H4 (cell line): ENCODE measurements at places on chromosomes 13 and 19. TPM values are rescaled to one million over a fixed set of nuclear protein-coding genes. Genes with fewer than 3 reads are reported as not detected.
A peak's percentile ranks its signal among the peaks of the same experiment; 100 is the strongest.

DNA sequence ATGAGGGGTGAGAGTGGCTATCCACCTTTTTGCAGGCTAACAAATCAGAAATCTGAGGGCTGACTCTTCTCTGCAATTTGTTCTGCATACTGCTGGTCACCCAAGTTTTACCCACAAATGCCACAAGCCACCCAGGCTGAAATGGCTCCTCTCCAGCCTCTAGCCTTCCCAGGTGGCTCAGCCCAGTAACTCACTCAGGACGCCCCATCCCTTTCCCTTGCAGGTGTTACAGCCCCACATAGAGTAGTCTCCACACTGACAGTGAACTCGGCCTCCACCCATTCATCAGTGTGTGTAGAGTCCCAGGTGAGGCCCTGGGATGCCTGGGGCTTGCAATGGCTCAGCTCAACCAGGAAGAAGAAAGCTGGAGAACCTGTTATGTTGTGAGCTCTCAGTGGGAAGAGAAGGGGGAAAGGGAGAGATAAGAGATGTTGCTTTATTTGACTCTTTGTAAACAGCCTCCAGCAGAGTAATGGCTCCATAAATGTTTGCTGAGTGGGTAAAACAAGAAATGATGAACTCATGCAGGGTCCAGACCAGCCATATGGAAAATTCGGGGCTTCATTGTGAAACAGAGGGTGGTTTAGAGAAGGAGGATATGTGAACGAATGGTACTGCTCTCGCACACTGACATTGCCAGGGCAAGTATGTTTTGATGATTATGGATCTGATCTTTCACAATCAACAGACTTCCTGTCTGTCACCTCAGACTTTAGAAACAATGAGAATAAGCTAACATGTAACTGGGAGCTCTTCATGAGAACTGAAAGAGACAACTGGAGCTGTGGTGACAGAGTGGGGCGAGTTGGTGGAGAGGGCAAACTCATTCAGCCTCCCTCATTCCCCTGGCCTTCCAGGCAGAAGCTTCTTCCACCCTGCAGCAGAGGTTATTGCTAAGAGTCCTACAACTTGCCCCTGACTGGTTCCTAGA is 74.2 kb upstream of the RFC3 start:
- DNase-seq: no peak

DNA sequence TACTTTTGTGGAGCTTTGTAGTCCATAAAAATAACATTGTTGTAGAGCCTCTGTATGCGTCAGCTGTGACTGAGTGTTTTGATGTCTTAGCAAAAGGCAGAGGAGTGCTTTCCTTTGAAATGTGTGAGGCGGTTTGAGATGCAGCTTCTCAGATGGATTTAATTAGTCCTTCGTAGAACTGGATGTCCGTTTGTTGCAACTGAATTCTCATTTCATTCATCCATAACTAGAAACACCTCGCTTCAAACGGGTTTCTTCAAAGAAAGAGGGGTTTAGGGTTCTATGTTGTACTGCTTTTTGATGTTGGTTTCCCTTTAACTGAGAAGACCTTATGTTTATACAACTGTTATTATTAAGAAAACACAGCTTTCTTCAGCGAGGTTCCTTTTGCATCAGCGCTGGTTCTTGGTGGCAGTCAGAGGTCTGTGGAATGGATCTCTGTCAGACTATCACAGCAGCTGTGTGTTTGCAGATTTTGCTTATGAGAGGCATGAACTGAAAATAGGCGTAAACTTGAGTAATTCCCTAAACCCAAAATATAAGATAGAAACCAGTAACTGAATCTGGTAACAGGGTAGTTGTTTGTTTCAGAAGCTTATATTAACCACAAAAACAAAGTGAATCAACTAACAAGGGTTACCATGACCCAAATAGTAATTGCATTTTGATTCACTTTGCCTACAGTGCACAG is 194.4 kb downstream of the GGACT start:
- peak; percentile 29 for DNase-seq

GRCh38 chr19:29845574-29846176 is 33.9 kb downstream of the CCNE1 start:
- DNase-seq: no peak

DNA sequence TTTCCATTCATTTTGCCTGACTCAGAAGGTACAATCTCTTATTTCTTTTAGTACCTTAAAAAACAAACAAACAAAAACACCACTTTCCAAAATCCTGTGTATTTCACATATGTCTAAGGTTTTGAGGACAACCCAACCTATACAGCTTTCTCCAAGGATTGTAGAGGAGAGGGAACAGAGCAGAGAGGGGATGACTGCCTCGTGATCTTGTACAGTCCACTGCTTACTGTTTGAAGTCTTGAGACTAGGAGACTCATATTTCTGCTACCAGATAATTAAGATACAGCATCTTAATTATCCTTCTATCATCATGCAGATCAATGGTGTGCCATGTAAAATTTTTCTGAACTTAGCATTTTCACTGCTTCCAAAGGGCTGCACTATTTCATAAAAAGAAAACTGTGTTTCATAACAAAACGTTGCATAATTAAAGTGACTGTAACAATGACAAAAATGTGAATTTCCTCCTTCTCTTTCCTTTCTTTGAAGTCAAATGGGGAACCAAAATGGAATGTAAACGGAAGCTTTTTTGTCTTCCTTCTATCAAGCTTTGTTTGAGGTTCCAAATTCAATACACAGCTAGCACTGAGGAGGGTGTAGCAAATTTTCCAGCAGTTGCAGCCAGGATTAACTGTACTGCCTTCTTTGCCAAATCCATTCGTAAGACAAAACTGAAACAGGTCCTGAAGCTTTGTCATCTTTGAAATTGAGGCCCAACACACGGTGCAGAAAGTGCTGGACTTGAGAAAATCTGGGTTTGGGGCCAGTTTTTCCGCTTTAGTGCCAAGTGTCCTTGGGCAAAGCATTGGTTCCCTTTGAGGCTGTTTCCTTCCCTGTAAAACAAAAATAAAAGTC is 34.9 kb upstream of the RCBTB2 start:
- no peak for DNase-seq

ZNF317 gene
- total RNA-seq: 14.1 and 24.3 TPM in 2 replicates

- DNase-seq: no peak
Observed at GRCh38 chr19:3024870-3025548, 4.1 kb downstream of the TLE2 start.

C13orf42 gene
- total RNA-seq: not detected in 2 replicates

DNA sequence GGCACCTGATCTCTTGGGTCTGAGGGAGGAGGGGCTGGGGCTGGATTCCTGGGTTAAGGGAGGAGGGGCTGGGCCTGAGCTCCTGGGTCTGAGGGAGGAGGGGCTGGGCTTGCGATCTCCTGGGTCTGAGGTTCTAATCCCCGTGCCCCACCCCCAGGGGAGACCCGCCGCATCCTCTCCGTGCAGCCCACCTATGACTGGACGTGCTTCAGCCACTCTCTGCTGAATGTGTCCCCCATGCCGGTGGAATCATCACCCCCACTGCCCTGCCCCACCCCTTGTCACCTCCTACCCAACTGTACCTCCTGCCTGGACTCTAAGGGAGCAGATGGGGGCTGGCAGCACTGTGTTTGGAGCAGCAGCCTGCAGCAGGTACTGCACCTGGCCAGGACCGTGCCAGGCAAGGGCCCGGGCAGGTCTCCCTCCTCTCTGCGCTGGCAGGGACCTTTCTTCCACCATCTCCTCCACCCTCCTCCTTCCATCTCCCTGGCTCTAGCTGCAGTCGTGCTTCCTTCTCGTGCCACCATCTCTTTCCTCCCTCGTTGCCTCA is 27.1 kb downstream of the CNFN start:
- no peak for DNase-seq

- DNase-seq: peak; percentile 100
Observed at GRCh38 chr19:54136864-54137698, 481 bp upstream of the CNOT3 start.

CRB3 gene
- total RNA-seq: not detected in 2 replicates

FREM2 gene
- total RNA-seq: 0.46 and 0.51 TPM in 2 replicates
